ENCODE measurements at places on chromosomes 16 and 17.

DNA sequence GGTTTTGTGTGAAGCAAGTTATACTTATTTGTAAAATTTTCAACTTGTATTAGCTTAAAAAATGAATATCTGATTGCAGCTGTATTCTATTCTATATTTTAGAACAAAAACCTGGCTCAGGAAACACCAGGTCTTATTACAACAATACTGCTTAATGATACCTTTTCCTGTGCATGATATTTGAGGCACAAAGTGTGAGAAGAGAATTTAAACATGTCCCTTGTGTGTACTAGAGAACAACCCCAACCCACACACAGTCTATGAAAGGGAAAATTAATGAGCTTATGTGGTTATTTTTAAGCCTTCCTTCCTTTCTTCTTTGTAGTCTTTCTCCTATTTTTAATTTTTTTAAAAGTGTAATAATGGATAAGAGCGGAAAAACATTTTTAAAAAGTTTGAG, 122.6 kb upstream of the MON1B start:
- DNase-seq, result peak; percentile 43

GRCh38 chr16:17396762-17397498, 73.8 kb downstream of the XYLT1 start:
- DNase-seq, result peak; percentile 60

DNA sequence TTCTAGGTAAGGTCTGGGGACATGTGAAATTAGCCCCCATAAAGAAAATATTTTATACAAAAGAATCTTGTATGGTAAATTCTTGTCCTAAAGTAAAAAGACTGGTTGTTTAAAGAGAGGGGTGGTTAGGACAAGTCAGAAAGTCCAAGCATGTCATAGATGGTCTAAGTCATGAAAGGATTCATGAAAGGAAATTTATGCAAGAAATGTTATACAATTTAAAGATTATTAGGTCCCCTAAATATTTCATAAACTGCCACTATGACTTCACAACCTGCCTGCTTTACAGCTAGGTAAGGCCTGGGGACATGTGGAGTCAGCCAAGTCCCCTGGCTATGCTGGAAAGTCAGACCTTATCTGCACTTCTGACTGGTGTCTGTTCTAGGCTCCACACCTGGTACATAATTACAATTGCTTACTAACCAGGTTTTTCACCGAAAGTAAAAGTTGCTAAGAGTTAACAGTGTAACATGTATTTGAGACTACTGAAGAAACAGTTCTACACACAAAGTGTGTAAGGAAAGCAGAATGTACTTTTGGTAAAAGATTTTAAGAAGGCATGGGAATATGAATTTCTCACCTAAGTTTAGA, 17.0 kb downstream of the N4BP1 start:
- no peak for DNase-seq

DNA sequence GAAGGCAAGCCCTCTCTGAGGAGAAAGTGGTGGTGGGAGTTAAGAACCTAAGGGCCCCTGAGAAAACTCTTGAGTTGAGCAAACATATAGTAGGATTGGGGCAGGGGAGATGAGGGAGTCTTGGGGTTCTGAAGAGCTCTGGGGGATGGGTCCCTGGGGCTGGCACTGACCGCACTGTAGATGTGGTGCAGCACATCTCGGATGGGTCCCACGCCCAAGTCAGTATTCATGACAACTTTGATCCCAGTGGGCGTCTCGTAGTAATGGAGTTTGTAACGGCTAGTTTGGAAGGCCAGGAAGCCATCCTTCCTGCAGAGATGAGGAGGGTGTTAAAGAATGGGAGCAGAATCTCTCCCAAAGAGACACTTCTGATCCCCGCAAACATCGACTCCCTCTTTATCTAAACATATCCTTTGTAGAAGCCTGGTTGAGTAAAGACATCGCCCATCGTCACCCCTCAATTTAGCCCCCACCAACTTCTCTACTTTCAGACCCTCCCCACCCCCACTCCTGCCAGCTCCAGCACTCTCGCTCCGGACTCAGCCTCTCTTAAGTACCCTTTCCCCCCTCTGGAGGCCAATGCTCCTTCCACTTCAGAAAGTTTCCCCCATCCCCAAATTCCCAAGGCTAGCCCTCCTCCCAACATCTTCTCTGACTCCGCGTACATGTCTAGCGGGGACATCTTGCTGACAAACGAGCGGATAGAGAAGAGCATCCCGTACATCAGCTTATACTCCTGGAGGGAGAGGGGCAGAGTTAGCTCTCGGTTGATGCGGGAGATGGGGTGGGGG, 710 bp downstream of the TRAPPC1 start:
- DNase-seq, result no peak

GRCh38 chr16:88938119-88938776, 38.8 kb downstream of the CBFA2T3 start:
- DNase-seq, result no peak

DNA sequence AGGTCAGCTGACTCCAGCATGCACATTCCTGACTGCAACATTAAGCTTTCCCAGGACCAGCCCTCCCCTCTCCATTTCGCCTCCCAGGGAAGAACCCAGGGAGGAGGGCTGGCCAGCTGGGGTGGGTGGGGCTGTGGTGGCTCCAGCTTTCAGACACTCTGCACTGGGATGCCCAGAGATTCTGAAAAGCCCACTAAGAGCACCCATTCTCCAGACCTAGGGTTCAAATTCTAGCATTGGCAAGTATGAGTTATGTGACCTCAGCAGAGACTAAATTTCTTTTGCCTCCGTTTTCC, 7.8 kb downstream of the DLX3 start:
- DNase-seq, result no peak

GRCh38 chr17:65074778-65075250, 18.3 kb upstream of the GNA13 start:
- peak; percentile 65 for DNase-seq

DNA sequence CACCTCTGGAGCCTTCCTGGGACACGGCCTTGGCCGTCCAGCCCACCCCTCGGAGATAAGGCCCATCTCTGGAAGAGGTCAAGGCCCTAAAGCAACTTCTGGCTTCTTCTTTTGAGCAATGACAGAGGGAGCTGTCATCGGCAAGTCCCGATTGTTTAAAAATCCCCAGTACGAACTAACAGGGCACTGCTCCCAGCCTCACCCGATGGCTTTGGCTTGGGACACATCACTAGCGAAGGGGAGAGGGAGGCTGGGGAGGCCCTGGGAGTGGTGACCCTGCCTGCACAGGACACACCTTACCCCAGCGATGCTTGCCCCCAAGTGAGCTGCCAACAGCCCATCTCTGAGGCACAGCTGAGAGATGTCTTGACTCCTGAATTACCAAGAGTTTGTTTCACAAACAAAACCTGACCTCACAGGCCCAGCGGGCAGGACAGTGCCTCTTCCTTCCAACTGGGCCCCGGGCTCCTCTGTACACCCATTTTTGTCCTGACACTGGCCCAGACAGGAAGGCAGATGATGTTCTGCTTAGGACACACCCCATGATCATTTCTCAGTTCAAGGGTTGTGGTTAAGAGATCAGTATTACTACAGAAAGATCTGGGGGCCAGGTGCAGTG, 4.8 kb downstream of the SYNGR2 start:
- DNase-seq, result no peak

GRCh38 chr17:1003972-1004768, 7.2 kb downstream of the TIMM22 start:
- no peak for DNase-seq

DNA sequence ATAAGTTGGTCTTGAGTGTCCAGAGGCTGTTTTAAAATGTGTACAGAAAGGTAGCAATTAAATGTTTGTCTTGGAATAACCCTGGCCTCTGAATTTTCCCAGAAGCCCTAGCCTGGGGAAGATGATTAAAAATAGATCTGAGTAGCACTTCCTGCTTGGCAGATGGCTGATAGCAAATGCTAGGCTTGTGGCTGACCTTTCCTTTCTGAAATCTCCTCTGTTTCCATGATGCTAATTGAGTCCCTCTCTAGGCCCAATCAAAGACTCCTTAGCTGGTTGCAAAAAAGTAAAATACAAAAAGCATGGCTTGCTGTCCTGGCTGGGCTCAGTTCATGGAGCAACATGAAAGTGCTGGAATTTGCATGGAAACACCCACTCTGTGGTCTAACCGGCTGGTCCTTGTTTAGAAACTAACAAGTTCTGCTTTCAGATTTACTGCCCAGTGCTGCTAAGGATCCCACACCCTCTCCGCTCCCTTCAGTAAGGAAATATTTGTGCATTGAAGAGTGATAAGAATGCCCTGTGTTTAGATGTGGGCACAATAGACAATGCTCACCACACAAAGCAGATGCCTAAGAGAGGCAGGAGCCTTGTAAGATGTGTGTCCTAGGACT, 40.8 kb downstream of the YPEL2 start:
- DNase-seq, result peak; percentile 87

DNA sequence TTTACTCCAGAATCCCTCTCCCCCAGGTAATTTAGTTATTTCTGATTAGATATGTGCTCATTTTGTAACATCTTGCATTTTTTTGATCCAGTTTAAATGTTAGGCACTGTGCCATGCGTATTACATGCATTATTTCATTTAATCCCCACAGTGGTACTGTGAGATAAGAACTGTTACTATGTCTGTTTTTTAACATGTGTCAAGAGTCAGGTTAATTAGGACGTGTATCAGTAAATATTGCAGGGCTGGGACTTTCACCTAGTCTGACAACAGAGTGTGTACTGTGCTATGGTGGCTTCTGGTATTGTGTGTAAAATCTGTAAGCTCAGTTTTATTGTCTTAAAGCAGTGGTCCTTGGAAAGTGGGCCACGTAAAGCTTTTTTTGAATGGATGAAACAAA, 10.6 kb downstream of the RSPRY1 start:
- no peak for DNase-seq

DNA sequence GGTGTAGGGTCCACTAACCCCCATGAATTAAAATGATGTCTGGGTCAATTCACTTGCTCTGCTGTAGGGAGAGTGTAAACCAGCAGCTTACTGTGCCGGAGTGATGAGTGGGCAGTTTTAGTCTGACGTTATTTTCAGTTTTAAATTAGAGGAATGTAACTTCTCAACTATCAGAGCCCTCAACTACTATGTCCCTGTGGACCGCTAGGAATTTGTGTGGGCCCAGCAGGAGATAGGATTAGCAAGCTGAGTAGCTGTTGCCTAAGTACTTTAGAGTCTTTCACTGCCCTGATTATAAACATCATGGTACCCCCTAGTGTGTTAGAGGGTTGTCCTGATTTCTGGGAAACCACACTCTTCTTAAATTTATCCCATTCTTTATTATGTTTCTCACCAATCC, 11.4 kb downstream of the MARVELD3 start:
- peak; percentile 28 for DNase-seq

DNA sequence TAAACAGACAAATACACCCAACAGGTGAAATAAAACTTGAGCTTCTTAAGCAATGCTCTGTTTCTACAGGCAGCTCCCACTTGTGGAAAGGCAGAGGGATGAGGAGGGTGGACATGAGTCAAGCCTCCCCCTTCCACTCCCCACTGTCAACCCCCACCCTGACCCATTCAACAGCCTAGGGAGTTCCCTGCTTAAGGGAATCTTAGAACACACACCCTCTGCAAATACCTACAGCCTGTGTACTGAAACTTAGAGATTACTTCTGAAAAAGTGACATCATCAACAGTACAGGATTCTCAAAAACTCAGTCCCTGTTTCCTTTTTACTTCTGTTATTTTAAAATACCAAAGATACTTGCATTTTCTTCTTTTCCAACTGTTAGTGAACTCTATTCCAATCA, 345.4 kb downstream of the SOX9 start:
- no peak for DNase-seq

DNA sequence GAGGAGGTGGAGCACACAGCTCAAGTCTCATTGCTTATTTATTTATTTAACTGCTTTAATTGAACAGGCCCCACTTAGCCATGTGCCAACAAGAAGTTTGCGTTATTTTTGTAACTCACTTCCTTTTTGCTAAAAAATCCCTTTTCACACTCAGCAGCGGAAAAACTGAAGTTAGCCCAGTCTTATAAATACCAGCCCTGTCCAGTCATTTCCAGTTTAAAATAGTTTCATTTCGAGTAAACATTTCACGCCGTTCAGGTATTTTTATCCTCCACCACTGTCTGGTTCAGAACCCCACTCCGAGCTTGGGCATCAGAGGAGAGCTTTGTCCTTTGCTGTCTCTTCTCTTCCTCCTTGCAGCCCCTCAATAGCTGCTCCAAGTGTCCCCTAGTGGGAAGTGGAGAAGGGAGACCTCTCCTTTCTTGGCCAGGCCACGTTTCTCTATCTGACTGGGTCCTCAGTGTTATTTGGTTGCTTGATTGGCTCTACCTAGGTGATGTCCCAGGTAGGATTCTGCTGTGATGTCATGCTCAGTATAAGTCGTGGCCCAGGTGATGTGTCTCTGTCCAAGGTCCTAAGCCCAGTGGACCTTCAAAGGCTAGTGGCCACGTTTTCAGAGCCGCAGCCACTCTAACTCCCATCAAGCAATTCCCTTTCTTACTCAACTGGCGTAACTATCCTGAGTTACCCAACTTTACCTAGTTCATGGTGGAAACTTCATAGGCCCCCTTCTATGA, 53.0 kb upstream of the GAS7 start:
- peak; percentile 60 for DNase-seq

DNA sequence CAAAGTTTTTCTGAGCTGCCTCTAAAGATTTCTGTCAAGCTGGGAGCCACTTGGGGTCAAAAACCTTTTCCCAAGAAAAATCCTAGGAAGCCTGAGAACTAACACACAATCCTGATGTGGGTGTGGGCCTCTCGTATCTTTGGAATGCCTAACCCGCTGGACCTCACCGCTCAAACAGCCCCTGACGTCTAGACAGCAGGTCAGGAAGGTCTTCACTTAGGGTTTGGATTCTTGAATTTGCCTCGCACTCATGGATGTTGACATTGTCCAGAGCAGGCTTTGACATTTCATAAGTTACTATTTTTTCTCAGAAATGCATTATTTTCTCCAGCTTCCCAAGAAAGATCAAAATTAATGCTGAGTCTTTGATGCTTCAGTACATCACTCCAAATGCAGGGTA, 18.9 kb downstream of the TEX2 start:
- DNase-seq, result no peak
